ENCODE measurements at places on chromosomes 5 and 9.
A peak's percentile ranks its signal among the peaks of the same experiment; 100 is the strongest.

GRCh38 chr5:179336871-179337795 is 8.1 kb downstream of the ADAMTS2 start:
- H3K27ac ChIP-seq = no peak overlapping the region
- no peaks in the 10 kb centered on the region for H3K36me3 ChIP-seq
- no peak overlapping the region for H3K4me3 ChIP-seq
- H3K4me1 ChIP-seq = no peaks in the 10 kb centered on the region

DNA sequence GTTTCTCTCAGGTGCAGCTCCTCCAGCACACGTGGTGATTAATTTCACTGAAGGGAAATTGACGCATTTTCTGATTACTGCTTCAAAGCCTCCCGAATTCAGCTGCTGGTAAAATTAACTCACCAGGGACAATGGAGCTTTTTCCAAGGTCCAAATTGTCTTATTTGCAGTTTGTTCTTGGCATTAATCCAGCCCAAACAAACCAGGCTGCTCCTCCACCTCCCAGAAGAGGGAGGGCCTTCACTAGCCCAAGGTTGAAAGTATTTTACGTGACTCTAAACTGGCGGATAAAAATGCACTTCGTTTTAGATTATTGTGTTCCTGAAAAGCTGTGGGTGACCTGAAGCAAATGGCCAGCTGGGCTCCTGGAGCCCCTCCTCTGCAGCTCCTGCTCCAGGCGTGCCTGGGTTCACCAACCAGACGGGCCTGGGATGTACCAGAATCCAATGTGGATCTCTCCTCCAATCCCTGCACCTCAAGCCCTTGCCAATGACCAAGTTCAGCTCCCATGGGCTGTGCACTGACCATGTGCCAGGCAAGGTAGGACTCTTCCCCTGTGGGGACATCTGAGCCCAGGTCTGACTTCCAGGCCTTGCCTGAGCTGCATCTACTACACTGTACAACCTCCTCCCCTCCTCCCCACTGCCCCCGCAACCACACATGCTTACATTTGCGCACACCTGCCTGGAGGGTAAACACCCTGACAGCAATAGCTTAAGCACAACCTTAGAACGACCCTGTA is 193.4 kb downstream of the CDK5RAP2 start:
- no peaks in the 10 kb centered on the region for H3K27me3 ChIP-seq
- H3K4me3 ChIP-seq = no peak overlapping the region
- DNase-seq = no peak
- H3K4me1 ChIP-seq = no peaks in the 10 kb centered on the region
- H3K27ac ChIP-seq = no peak overlapping the region

DNA sequence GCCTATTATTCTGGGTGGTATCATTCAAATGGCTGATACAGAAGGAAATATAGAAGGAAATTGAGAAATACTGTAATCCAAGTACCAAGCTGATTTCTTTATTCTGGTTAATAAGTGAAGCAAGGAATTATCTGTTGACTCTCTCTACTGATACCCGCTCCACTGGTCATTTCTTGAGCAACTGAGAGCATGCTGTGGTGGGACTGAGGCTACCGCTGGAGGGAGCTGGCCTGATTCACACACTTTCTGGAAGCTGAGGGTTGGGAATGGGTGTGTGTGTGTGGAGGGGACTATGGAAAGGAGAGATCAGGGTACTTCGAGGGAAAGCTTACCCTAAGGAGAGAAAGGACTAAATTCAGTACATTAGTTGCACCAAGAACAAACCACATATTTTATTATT is 104.1 kb downstream of the UGCG start:
- H3K27ac ChIP-seq = no peak overlapping the region
- no peak overlapping the region for H3K4me3 ChIP-seq
- no peaks in the 10 kb centered on the region for H3K27me3 ChIP-seq
- DNase-seq = peak; percentile 70
- H3K4me1 ChIP-seq = no peaks in the 10 kb centered on the region
- H3K36me3 ChIP-seq = no peaks in the 10 kb centered on the region

GRCh38 chr9:87322840-87323635 is 174.6 kb upstream of the DAPK1 start:
- DNase-seq = no peak
- no peak overlapping the region for H3K4me3 ChIP-seq
- H3K27ac ChIP-seq = no peak overlapping the region

- no peaks in the 10 kb centered on the region for H3K27me3 ChIP-seq
- H3K27ac ChIP-seq = no peak overlapping the region
- H3K4me1 ChIP-seq = no peaks in the 10 kb centered on the region
- DNase-seq = no peak
- peaks cover 21% of the 10 kb centered on the region for H3K36me3 ChIP-seq
Measured at GRCh38 chr9:100498592-100498991, 25.6 kb downstream of the TMEFF1 start.

DNA sequence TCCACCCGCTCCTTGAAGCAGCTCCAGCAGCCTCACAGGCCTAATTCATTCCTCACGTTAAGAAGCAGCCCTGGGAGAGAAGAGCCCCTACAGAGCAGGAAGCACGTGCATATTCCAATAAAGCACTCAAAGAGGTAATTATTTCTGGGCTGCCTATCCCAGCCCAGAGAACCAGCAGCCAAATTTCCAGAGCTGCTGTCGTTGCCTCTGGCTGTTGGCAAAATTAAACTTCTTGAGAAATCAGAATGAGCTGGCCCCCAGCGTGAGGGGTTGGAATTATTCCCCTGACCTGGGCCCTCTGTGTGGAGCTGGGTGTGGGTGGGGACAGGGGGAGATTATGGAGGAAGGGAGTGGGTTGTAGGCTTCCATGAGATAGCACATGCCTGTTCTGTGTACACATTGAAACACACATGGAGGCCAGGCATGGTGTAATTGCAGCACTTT is 86.8 kb upstream of the HSPA9 start:
- H3K27me3 ChIP-seq = no peaks in the 10 kb centered on the region
- H3K4me1 ChIP-seq = no peaks in the 10 kb centered on the region
- H3K36me3 ChIP-seq = no peaks in the 10 kb centered on the region
- H3K27ac ChIP-seq = no peak overlapping the region

DNA sequence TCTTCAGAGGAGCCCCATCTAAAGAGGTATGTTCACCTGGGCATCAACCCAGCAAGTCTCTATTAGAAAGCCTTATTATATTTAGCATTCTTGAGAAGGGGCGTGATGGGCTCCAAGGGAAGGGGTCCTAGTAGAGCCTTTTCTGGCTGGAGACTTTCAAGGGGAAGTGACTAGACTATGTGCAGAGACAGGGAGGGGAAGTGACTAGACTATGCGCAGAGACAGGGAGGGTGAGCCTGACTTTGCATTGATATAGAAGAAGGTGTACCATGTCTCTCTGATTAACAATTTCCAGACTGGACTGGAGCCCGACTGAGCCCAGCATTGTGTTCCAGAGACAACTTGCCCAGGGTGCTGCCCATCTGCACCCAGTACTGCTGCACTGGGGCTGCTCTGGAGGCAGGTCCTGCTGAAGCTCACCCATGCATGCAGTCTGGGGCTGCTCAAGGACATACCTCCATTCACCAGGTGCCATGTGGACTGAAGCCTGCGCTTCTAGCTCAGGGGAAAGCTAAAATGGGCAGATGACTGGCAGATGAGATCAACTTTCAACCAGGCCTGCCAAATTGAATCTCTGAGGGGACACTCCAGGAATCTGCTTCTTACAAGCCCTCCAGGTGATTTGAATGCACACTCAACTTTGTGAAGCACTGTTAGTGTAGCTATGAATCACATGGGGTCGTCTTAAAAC is 83.0 kb upstream of the GNA14 start:
- H3K4me1 ChIP-seq = no peaks in the 10 kb centered on the region
- H3K4me3 ChIP-seq = no peak overlapping the region
- peaks cover 27% of the 10 kb centered on the region for H3K36me3 ChIP-seq

- H3K4me1 ChIP-seq = no peaks in the 10 kb centered on the region
- H3K4me3 ChIP-seq = no peak overlapping the region
- H3K27me3 ChIP-seq = no peaks in the 10 kb centered on the region
- DNase-seq = no peak
Measured at GRCh38 chr5:168307022-168307421, 15.6 kb downstream of the WWC1 start.

DNA sequence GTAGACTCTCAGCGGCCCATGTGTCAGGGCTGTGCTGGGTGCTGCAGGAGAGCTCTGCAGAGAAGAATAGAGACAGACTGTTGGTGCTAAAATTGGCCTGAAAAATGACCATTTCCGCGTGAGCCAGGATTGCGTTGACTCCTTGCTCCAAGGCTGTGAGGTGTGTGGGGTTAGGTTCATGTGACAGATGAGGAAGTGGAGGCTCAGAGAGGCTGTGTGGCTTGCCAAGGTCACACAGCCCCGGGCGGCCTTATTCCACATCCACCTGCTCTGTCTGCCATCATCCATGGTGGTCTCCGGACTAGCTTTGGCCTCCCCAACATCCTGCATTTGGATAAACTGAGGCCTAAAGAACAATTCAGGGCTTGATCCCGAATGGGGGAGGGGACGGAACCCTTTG is 15.2 kb downstream of the NEK6 start:
- H3K27me3 ChIP-seq = no peaks in the 10 kb centered on the region
- H3K4me3 ChIP-seq = no peak overlapping the region
- peaks cover 4% of the 10 kb centered on the region for H3K36me3 ChIP-seq
- H3K27ac ChIP-seq = no peak overlapping the region
- no peaks in the 10 kb centered on the region for H3K4me1 ChIP-seq
- DNase-seq = no peak

DNA sequence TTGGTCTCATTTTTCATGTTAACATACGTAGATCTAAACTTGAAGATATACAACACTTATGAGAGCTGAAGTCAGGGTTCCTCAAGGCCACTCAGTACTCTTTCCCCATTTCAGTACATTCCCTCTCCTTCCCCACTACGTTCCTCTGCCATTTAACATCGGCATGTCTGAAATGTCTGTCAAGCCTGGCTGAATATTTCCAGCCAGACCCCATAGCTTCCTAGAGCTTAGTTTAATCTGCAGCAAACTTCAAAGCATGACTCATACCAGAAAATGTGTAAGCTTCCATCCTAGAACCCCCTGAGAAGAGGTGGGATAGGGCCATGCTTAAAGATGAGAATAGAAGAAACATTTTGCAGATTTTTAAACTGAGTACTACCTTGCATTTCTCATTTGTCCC is 6.2 kb downstream of the GZMA start:
- no peaks in the 10 kb centered on the region for H3K36me3 ChIP-seq
- H3K27ac ChIP-seq = no peak overlapping the region
- no peak for DNase-seq
- no peaks in the 10 kb centered on the region for H3K27me3 ChIP-seq

DNA sequence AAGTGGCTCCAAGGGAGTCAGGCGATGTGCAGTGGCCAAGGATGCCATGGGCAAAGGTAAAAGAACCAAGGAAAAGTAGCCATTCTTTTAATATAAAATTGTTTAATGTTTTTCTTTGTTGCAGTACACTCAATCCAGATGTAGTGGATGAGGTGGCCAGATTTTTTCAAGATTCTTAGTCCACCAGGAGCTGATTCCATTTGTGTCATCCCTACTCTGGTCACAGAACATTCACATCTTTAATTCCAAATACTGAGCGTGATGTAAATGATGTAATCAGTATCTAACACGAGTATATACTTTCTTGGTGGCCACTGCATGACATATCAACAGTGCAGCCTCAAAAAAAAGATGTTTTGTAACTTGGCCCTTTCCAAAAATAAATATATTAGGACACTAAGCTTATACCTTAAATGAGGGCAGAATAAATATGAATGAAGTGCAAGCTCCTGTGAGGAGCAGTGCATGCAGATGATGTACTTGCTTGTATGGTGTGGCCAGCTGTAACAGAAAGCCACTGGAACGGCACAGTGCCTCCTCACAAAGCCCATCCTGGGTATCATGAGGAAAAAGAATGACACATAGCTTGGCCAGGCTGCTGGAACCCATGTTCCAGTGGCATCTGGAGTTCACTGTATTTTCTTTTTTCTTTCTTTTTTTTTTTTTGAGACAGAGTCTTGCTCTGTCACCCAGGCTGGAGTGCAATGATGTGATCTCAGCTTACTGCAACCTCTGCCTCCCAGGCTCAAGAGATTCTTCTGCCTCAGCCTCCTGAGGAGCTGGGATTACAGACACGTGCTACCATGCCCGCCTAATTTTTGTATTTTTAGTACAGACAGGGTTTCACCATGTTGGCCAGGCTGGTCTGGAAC is 6.5 kb upstream of the SPATA24 start:
- no peak overlapping the region for H3K4me3 ChIP-seq
- H3K27me3 ChIP-seq = no peaks in the 10 kb centered on the region
- no peak overlapping the region for H3K27ac ChIP-seq
- no peaks in the 10 kb centered on the region for H3K4me1 ChIP-seq
- H3K36me3 ChIP-seq = peaks cover 5% of the 10 kb centered on the region
- no peak for DNase-seq

DNA sequence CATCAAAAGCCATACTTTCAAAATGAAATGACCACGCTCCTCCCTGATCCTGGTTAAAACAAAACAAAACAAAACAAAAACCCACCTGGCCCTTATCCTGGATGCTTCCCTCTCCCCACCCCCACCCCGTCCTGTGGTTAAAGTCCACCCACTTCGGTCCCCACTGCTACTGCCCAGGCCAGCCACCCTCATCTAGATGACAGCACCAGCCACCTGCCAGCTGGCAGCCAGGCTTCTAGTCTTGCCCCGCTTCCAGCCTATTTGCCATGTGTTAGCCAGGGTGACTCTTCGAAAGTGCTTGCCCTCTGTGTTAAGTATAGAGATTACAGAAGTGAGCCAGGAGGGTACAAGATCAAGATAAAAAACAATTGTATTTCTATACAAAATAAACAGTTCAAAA is 27.5 kb upstream of the NCS1 start:
- H3K4me1 ChIP-seq = peaks cover 3% of the 10 kb centered on the region
- H3K27me3 ChIP-seq = no peaks in the 10 kb centered on the region
- H3K36me3 ChIP-seq = no peaks in the 10 kb centered on the region

DNA sequence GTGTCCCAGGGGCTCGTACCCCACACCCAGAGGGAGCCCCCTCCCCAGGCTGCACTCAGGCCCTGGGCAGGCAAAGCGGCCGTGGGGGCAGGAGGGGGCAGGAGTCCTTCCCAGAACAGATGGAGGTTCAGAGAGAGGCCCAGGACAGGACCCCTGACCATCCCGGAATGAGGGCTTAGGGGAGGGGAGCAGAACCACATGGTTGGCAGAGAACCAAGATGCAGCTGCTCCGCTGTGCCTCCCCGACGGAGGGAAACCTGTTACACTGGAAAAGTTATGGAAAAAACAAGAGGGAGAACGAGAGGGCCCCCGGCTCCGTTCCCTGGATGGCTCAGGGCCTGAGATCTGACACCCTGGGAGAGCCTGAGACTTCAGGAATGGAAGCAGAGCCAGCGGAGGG is 22.7 kb downstream of the SLC12A7 start:
- H3K27ac ChIP-seq = no peak overlapping the region
- H3K36me3 ChIP-seq = peaks cover 18% of the 10 kb centered on the region
- H3K4me3 ChIP-seq = no peak overlapping the region
- no peaks in the 10 kb centered on the region for H3K27me3 ChIP-seq
- no peaks in the 10 kb centered on the region for H3K4me1 ChIP-seq
- no peak for DNase-seq

GRCh38 chr5:159067201-159067600 is 32.5 kb downstream of the EBF1 start:
- no peaks in the 10 kb centered on the region for H3K36me3 ChIP-seq
- H3K27me3 ChIP-seq = peaks cover 7% of the 10 kb centered on the region
- no peak for DNase-seq

DNA sequence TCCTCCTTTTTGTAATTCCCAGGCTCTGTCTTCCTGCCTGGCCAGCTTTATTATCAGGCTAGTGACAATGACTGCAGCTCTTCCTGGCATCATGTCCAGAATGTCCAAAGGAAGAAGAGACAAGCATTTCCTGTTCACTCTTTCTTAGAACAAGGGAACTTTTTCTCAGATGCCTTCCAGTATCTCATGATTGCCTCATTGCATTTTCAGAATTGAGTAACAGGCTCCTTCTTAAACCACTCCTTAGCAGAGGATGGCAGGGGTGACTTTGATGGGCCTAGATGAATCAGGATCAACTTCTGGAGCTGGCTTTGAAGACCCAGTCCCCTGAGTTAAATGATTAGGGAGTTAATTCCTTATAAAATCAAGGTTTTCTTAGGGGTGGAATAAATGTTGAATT is 92.9 kb upstream of the RASGRF2 start:
- H3K4me1 ChIP-seq = no peaks in the 10 kb centered on the region
- DNase-seq = no peak
- no peaks in the 10 kb centered on the region for H3K27me3 ChIP-seq

Measured in endodermal cell (in vitro differentiated cells).